ENCODE measurements at places on chromosomes 5 and 9.

DNA sequence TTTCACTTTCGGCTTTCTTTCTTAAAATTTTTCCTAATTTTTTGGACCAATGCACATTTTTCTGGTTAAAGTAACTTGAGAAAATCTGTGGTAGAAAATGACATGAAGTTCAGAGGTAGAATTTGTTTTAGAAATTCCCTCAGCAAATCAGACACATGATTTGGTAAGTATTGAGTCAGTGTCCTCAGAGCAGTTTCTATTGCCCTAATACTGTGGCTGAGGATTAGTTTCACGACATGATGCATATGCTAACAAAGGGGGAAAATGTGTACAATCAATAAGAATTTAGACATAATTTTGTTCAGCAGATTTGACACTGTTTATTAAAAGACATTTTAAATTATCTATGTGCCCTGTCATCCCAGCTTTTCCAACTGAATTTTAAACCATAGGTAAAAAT, 56.2 kb upstream of the GCNT4 start:
- DNase-seq: no peak

DNA sequence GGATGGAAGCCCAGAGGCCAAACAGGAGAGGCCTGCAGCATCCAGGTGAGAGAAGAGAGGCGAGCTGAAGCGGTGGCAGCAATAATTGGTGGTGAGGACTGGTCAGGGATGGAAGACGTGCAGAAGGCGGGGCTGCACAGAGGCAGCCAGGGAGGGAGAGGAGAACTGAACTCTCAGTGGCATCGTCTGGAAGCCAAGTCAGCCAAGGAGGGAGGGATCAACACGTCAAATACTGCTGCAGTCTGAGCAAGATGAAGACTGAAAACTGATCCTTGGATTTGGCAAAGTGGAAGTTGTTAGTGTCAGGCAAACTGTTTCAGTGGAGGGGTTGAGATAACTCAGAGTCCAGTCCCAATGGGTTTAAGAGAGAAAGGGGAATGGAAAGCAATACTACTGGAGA, 145.4 kb downstream of the CDK5RAP2 start:
- DNase-seq: no peak

DNA sequence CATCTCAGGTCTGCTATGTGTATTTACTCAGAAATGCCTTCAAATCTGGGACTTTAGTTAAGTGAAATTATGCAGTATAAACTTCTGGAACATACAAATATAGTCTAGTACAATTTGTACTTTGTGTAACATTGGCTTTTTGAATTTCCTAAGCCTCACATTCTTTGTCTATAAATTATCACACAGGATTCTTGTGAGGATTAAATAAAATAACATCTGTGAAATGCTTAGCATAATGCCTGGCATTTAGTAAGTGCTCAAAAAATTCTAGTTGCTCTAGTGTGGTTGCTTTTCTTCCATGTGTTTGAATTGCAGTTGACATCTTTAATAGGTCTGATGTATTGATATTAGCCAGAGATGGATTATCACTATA, 2.6 kb downstream of the HMMR start:
- no peak for DNase-seq

- peak; percentile 82 for DNase-seq
Measured at GRCh38 chr5:108381350-108381953, 446 bp downstream of the FBXL17 start.

DNA sequence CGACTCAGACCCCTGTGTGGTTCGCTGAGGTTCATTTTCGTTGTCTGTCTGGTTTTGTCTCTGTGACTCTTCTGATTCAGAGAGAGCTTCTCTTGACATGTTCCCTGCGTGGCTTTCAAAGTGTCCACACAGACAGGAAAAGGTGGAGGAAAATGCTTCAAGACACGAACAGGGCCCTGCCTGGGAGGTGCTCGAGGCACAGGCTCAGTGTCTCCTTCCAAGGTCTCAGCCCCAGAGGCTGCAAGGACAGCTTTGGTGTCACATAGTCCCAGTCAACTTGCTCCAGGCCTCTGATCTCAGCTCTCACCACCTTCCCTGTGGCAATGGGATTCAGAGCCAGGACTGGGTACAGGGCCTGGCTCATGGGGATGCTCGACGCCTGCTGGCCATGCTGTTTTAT, 51.6 kb upstream of the SARDH start:
- no peak for DNase-seq

DNA sequence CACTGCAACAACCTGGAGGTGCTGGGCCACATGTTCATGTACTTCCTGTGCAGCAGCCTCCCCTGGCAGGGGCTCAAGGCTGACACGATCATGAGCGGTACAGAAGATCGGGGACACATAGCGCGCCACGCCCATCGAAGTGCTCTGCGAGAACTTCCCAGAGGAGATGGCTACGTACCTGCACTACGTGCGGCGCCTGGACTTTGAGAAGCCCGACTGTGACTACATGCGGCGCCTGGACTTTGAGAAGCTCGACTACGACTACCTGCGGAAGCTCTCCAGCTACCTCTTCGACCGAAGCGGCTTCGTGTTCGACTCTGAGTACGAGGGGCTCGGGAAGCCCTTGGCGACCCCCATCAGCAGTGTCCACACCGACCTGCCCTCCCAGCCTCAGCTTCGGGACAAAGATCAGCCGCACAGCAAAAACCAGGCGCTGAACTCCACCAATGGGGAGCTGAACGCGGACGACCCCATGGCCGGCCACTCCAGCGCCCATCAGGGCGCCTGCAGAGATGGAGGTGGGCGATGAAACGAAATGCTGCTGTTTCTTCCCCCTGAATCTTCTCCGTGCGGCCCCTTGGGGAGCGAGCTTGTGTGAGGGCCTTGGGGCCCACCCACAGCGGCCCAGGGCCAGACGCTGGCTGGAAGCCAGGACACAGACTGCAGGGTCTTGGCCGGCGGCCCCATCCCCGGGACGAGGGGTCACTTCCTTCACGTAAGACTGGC, 56.5 kb downstream of the JAK2 start:
- no peak for DNase-seq

DNA sequence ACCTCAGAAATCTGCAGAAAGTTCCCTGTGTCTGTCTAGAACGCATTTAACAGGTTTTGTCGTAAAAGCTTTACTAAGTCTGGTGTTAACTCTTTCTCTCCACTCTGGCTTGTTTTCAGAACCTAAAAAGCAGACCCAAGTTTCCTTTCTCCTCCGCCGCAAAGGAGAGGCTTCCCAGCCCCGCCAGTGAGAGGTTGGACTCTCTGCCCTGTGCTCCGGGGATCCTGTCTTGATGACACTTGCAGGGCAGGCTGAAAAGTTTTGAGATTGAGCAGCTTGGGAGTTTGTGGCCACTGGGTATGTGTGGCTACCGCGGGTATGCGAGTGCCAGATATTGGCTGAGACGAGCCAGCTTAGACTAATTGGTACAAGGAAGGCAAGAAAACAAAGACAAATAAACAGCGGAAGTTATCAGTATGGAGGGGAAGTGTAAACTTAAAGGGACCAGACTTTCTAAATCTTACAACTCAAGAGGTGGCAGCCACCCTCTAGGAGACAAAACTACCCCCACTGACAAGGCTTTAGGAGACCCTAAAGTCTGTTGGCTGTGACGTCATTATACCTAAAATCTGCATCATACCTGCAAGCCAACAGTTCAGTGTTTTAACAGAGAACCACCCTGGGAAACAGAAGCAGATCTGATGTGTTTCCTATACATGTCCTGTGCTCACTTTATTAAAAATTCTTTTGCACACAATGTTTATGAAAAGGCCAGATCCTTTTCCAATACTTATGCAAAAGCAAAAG, 41.0 kb upstream of the PCDHB1 start:
- DNase-seq: no peak

GRCh38 chr5:124234022-124234769, 512.2 kb downstream of the ZNF608 start:
- DNase-seq: no peak

DNA sequence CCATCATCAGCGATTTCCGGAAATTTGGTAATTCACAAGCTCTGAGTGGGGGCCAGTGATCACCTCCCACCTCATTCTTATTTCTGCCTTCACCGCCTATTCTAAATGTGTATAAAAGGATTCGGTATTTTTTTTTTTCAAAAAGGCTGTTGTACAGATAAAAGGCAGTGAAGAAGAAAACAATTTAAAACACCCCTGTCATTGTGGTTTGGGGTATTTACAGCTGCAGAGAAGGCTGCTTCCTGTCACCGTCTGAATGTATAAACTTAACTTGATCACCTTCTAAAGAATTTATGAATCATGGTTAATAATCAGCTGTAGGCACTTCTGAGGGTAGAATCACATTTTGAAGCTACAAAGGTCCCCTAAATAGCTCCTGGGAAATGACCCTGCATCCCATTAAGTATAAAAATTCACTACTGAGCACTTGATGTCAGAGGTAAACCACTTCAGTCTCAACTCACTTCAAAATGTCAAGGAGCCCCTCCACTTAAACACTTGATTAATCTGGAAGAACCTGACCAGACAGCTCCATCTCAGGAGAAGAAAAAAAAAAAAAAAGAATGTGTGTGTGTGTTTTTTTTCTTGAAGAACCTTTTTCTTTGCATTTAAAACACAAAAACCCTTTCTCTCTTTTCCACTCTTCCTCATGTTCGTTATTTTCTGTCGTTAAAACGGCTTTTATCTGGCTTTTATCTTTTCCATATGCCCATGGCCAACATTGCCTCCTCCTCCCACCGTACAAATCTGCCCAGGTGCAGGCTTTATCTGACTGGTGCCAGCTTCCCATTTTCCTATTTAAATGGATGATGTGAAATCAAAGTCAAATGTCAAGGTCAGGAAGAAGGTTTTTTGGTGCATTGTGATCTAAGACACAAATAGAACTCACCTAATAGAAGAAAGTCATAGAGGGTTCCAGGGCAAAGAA, 291.2 kb downstream of the IRX1 start:
- DNase-seq: no peak
